T1000 (cell line): ENCODE measurements at places on chromosomes 5 and 9.

DNA sequence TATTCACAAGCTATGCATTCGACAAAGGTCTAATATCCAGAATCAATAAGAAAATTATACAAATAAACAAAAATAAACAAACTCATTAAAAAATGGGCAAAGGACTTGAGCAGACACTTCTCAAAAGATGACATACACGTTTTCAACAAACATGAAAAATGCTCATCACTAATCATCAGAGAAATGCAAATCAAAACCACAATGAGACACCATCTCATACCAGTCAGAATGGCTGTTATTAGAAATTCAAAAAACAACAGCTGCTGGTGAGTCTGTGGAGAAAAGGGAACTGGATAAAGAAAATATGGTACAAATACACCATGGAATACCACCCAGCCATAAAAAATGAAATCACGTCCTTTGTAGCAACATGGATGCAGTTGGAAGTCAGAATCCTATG is 45.1 kb upstream of the PUM3 start:
- no peak for DNase-seq

- DNase-seq: peak; percentile 4
Measured at GRCh38 chr9:37034305-37034937, 353 bp upstream of the PAX5 start.

- DNase-seq: no peak
Measured at GRCh38 chr9:16767366-16767765, 103.1 kb downstream of the BNC2 start.

DNA sequence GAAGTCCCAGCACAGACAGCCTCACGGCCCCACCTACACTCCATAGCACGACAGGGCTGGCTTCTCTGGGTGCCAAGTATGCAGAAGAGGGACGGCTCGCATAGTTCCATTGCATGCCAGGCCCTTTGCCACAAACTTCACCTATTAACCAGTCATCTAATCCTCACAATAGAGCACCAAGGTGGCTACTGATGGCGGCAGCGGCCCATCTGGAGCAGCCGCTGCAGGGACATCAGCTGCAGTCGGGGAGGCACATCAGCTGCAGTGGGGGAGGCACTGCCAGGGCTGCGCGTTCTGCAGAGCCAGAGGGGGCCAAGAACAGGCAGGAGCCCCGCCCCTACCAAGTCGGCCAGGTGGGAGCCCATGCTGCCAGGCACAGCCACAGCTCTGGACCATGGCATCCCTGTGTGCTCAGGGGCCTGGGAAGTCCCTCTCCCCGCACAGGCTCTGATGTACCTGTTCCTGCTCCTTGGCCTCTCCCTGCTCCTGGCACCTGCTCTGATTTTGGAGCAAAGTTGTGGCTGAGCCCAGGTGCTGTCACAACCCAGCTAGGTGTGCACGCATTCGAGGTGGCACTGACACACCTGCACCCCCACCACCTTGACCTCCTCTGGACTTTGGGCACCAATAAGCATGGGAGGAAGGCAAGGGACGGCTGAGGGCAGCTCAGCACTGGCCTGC is 61.5 kb upstream of the SYNPO start:
- DNase-seq: no peak

- no peak for DNase-seq
Measured at GRCh38 chr5:43192558-43193180, 644 bp downstream of the NIM1K start.

- no peak for DNase-seq
Measured at GRCh38 chr9:107465467-107466451, 23.8 kb downstream of the KLF4 start.

DNA sequence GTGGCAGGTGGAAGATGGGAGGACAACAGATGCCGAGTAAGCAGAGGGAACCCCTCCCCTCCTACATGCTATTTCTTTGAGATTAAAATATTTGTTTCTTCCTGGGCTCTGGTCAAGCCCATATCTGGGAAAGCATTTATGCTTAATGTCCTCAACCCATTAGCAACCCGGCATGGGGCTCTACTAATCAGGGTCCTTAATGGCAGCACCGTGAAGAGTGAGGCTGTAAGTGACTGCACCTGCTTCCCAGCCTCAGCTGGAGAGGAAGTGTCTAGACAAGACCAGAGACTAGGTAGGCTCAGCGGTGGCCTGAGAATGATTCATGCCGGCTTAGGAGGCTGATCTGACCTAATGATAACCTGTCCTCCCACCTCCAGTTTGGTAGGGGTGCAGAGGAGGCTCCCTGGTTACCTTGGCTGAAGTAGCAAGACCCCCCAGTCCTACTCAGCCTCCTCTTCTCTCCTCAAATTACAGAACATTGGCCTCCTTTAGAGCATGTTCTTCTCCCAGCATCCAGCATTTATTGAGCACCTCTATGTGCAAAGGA is 61.3 kb upstream of the HSPA9 start:
- DNase-seq: no peak

DNA sequence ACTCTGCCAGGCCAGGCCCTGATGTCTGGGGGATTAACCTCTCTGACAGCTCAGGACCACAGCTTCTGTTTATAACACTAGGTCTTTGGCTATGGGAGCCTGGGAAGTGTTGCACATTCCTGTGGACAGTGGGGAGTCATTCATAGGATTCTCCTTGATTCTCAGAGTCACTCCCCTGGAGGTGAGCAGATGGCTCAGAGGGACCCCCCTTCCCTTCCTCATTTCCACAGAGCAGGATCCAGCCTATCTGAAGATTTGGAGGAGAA is 60.2 kb downstream of the NRG2 start:
- no peak for DNase-seq

GRCh38 chr5:28313953-28314352 is 1275.6 kb upstream of the CDH9 start:
- DNase-seq: no peak

- DNase-seq: no peak
Measured at GRCh38 chr9:94490465-94490864, 64.4 kb upstream of the PCAT7 start.

DNA sequence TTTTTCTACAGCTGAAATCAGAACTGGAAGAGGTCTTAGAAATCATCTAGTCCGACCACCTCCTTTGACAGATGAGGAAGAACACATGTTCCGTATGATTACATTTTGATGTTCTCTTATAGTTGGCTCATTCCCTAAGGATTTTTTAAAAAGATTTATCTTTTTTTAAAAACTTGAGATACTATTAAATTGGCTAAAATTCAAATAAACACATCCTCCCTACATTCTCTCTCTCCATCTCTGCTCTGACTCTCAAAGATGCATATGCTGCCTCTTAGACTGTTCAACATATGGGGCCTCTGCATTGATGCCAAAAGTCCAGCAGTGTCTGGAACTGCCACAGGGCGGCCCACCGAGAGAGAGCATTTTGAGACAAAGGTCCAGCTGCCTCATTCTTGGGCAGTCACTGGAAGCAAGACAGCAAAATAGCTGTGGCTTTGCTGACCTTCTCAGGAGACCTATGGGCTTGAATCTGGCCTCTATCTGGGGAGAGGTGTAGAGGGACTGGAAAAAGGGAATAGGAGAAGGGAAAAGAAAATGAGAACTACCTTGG is 12.8 kb upstream of the TSSK1B start:
- no peak for DNase-seq

DNA sequence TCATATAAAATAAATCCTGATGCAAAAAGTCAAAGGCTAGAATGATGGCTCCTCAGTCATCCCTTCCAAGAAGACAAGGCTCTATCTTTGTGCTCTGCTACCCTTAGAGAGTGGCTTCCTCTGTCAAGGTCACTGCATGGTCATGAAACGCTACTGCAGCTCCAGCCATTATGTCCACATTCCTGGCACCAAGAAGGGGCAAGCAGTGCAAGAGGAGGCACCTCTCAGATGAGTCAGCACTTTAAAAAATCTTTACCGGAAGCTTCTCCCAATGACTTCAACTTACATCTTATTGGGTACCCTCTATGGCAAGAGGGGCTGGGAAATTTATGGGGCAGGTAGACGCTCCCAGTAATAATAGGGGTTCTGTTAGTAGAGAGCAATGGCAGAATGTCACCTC is 129.5 kb upstream of the CPEB4 start:
- no peak for DNase-seq
